Stimulated activated CD4-positive, alpha-beta T cell treated with anti-CD3 and anti-CD28 coated beads, TNF-alpha, amount 100 ng/mL, for 48 hours (primary cell): ENCODE measurements at places on chromosomes 11 and 22.

DNA sequence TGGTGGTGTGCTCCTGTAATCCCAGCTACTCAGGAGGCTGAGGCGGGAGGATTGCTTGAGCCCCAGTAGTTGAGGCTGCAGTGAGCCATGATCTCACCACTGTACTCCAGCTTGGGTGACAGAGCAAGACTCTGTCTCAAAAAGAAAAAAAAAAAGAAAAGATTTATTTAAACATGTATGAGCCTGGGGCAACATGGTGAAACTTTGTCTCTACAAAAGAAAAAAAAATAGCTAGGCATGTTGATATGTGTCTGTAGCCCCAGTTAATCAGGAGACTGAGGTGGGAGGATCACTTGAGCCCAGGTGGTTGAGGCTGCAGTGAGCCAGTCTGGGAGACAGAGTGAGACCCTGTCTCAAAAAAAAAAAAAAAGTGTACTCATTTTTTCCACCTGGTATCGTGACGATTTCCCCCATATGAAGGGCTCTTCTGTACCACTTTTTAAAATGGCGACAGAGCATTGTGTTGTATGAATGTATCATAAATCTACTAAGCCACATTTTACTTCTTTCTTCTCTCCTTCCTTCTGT is 16.4 kb upstream of the KCTD14 start:
- no peak for DNase-seq

GRCh38 chr11:86183694-86184093 is 60.9 kb upstream of the EED start:
- no peak for DNase-seq

GRCh38 chr11:118124929-118125535 is 27.6 kb downstream of the SCN4B start:
- no peak for DNase-seq

- DNase-seq = no peak
Observed at GRCh38 chr11:103927535-103927934, 108.9 kb upstream of the DDI1 start.

DNA sequence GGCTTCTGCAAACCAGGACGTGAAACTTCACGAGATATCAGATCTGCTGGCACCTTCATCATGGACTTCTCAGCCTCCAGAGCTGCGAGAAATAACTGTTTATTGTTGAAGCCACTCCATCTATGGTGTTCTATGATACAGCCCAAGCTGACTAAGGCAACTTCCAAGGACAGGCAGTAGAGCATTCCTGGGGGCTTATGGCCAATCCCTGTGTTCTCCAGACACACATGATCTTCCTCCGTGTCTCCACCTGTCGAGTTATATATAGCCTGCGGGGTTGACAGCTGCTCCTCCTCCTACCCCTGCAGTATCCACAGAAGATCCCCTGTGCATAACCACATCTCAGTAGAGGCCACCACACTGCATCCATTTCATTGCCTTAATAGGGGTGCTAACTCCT is 11.0 kb downstream of the TP53AIP1 start:
- no peak for DNase-seq

DNA sequence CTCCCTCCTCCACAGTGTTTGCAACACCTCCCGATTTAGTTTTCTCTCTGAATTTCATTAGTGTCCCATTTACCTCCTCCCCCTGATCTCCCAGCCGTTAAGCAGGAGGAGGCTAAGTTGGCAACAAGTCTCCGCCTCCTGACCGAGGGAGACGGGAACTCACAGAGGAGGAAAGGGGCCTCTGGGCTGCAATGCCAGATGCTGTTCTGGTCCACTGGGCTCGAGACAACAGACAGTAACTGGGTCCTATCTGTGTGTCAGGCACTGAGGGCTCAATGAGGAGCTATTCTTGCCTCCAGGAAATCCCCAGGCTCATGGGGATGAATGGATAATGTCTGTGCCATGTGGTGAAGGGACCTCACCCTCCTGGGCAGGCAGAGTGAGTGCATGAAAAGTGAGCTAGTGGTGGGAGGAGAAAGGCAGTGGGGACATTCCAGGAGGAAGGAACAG is 228.1 kb downstream of the TENM4 start:
- DNase-seq = no peak

DNA sequence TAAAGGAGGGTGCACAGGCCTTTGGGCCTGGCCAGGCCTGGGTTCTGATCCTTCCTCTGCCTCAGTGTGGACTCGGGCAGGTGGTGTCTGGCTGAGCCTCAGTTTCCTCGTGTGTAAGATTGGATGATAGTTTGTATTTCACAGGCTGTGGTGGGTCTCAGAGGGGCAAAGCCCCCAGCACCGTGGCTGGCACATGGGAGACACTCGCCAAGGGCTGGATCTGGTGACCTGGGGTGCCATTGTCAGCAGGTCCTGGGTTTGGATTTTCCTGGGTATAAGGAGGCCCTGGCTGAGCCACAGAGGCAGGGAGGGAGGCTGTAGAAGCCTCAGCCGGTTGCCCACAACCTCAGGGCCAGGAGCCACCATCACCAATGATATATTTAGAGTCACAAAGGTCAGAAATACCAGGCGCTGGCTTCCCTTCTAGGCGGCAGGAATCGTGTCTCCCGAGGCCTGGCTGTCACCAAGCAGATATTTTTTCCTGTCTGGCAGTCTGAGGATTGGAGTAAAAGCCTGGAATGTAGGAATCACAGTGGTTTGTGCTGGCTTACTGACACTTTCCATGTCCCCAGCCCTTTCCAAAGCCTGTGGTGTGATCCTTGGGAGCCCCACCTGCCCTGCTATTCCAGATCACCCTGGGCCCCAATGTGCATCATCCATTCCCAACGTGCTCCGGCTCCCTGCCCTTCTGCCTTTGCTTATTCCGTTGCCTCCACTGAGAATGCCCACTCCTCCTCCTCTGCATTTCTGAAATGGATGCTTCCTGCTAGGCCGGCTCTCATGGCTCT is 15.6 kb downstream of the KCNC1 start:
- DNase-seq = no peak

- no peak for DNase-seq
Observed at GRCh38 chr11:59012398-59013265, 73.3 kb downstream of the GLYATL1 start.

DNA sequence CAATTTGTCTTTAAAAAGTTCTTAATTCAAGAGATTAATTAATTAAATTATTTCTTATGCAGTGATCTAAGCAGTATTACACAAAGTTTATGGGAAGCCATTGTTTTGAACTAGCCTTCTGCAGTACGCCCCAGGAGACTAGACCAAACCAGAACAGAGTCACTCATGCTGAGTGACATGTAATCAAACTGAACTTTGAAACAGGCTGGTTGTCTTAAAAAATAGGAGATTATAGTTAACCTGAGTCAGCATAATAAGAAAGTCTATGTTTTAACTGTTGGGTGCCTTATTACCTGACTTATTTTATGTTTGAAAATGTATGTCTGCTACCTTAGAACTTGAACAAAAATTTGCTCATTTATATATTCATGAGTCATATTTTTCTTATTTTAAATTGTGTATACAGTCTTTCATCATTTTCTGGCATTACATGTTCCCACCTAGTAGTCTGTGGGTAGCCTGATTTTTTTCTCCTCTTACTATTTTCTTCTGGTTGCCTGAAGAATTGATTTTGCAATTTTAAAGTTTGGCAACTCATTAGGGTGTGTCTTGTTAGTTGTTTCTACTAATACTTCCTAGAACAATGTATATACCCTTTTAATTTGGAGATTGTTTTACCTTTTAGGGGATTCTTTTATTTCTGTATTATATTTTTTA is 161.4 kb downstream of the AASDHPPT start:
- DNase-seq = no peak

DNA sequence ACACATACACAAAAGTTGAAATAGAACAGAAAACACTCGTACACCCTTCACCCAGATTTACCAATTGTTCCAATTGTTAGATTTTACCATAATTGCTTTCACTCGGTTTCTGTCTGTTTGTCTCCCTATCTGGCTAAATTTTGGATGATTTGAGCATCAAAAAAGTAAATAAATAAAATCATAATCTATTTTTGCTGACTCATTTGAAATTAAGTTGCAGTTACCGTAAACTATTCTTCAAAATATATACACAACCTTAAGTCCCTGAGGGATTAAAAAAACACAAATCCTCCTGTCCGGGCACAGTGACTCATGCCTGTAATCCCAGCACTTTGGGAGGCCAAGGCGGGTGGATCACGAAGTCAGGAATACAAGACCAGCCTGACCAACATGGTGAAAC is 81.3 kb upstream of the SYT9 start:
- DNase-seq = no peak

GRCh38 chr22:41461901-41462300 is 6.6 kb downstream of the PHF5A start:
- DNase-seq = no peak

GRCh38 chr22:24230911-24231656 is 13.8 kb downstream of the GGT5 start:
- DNase-seq = peak; percentile 33

GRCh38 chr22:43946384-43946667 is 8.9 kb upstream of the SAMM50 start:
- DNase-seq = no peak
